Panc1 (cell line): ENCODE measurements at places on chromosomes 5 and 9.
A peak's percentile ranks its signal among the peaks of the same experiment; 100 is the strongest.

- H3K27me3 ChIP-seq: no peaks in the 10 kb centered on the region
- H3K36me3 ChIP-seq: no peaks in the 10 kb centered on the region; the same call in 1 of the 2 replicates
- H3K4me1 ChIP-seq: peaks cover 16% of the 10 kb centered on the region
- peak within 1 kb of the TSS; percentile 94 for H3K27ac ChIP-seq
Observed at GRCh38 chr9:111895996-111896941, at the start of gene UGCG. UGCG (plus strand) TSS chr9:111896814; CDS start chr9:111897216, 402 bp downstream.

GRCh38 chr5:3187771-3188425 lies 407.7 kb upstream of the IRX1 start:
- H3K4me1 ChIP-seq: no peaks in the 10 kb centered on the region
- no peak overlapping the region for H3K4me3 ChIP-seq
- H3K36me3 ChIP-seq: no peaks in the 10 kb centered on the region
- no peak overlapping the region for H3K27ac ChIP-seq
- DNase-seq: no peak
- peaks cover 5% of the 10 kb centered on the region; the same call in 1 of the 2 replicates for H3K27me3 ChIP-seq

DNA sequence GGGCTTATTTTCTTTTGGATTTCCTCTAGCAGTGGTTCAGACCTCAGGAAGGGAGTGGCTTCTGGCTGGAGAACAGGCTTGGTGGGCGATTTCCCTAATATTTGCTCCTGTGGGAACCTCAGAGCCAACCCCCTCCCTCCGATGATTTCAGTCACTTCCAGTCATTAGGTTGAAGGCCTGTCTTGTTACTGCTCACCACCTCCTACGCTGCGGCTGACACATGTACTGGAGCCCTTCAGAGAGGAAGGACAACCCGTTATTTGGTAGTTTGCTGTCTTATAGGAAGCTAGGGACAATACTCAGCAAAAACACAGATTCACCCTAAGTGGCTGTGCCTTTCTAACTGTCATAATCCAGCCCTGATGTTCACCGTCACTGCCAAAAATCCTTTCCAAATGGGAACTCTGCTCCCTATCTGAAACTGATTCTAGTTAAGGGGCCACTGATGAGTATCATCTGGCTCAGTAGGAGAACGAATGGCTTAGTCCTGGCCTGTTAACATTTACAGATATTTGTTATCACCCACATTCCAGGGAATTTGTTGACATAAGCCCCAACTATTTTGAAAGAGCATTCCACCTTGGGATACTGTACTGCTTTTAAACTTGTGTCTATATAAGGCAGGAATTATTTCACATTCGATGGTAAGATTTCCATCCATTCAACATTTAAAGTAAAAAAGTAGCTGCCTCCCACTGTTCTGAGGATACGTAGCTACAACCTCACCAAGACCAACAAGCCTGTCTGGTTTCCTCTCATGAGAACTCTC lies 29.3 kb upstream of the ANKH start:
- no peak overlapping the region for H3K4me3 ChIP-seq
- H3K4me1 ChIP-seq: no peaks in the 10 kb centered on the region
- no peak for DNase-seq
- H3K36me3 ChIP-seq: no peaks in the 10 kb centered on the region
- peaks cover 7% of the 10 kb centered on the region; the same call in 1 of the 2 replicates for H3K27me3 ChIP-seq
- H3K27ac ChIP-seq: no peak overlapping the region

DNA sequence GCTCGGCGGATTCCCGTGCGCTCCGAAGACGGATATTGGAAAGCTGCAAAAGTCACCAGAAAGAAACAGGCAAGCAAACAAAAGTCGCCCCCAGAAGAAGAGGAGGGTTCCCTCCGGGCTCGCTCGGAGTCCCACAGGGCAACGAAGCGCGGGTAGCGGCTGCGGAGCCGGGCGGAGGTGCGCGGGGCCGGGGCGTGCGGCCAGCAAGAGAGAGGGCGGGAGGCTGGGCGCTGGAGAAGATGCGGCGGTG lies at the start of gene FBN2:
Gene FBN2 (minus strand): TSS at position 246 of the 250 bp plus-strand sequence. CDS start 642 bp downstream, outside the sequence.
- H3K27ac ChIP-seq: no peak within 1 kb of the TSS
- no peaks in the 10 kb centered on the region for H3K4me1 ChIP-seq
- H3K36me3 ChIP-seq: no peaks in the 10 kb centered on the region
- DNase-seq: no peak

GRCh38 chr5:128228008-128228407 lies 144.4 kb downstream of the SLC12A2 start:
- no peaks in the 10 kb centered on the region for H3K27me3 ChIP-seq
- H3K36me3 ChIP-seq: no peaks in the 10 kb centered on the region
- H3K4me1 ChIP-seq: no peaks in the 10 kb centered on the region
